Peyer's patch (tissue), 4 donors: ENCODE measurements at places on chromosomes 12 and 14.
A peak's percentile ranks its signal among the peaks of the same experiment; 100 is the strongest.

- DNase-seq: no peak
Observed at GRCh38 chr14:29911810-29912209, 15.8 kb downstream of the PRKD1 start.

DNA sequence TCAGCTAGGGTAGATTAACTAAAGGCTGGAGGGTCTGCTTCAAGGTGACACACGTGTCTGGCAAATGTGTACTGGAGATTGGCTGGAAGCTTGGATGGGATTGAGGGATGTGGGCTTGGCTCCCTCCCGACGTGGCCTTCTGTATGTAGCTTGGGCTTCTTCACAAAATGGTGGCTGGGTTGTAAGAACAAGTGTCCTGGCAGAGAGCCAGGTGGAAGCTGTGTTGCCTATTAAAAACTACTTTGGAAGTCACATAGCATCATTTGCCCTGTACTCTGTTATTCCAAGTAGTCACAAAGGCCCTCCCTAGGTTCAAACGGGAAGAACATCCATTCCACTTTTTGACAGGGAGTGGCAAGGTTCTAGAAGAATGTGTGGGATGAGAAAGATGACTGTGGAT is 174.1 kb upstream of the PRICKLE1 start:
- DNase-seq: no peak

- no peak for DNase-seq
Observed at GRCh38 chr12:66066137-66066928, 64.2 kb downstream of the LLPH start.

- DNase-seq: no peak
Observed at GRCh38 chr12:78584695-78585094, 279.9 kb upstream of the SYT1 start.

GRCh38 chr14:30333934-30334333 is 225.0 kb upstream of the G2E3 start:
- DNase-seq: no peak

DNA sequence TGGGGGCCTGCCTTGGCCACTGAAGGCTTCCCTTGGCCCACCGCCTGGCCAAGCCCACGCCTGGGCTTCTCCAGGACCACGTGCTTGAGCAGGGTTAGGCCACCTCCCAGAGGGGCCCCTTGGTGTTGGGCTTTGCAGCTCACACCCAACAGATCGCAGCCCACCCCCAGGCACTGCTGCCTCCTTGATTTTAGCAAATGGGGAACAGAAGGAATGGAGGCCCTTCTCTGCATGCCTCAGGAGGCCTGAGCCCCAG is 23.3 kb downstream of the RAB35 start:
- no peak for DNase-seq

DNA sequence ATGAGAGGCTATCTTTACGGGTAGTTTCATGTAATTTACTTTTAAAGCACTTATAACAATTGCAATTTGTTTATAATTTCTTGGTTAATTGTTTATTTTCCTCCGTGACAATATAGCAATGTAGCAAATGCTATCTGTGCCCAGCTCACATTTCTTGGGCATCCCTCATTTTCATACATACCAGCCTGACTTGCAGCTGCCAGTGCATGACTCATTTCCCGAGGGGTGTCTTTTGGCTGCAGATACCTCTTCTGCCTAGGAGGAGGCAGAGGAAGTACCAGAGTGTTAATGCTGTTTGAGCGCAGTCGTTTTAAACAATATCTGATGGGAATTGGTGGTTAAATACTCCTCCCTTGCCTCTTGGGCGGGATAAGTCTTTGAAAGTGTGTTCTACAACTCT is 104.2 kb upstream of the ABCD2 start:
- DNase-seq: no peak

DNA sequence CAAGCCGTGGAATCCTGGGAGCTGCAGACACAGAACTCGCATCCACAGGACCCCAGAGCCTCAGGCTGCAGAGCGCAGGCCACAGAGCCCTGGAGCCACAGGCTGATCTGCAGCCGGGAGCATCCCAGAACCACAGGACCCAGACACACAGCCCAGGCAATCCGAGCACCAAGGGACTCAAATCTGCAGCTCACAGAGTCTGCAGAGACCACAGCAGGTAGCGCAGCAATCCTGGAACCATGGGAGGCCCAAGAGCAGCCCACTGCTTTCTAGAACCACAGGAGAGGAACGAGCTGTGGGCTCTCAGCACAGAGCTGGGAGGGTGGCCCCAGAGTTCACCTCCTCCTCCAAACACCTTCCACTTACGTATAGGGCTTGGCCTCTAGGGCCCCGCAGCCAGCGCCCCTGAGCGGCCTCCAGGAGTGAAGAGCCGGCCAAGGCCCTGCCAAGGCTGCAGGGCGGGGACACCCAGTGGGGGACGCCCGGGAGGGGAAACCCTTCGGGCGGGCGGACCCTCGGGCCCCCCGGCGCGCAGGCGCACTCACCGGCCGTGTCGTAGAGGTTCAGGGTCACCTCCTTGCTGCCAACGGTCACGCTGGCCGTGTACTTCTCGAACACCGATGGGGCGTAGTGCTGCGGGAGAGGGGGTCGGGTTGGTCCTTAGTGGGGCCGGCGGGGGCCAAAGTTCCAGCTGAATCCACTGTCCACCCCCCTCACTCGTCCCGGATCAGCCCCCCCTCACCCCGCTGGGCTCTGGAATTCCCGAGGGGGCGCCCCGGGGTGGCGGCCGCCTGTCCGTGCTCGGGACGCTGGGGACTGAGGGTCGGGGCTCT is 665 bp downstream of the RHOF start:
- peak; percentile 72 for DNase-seq

- peak; percentile 21 for DNase-seq
Observed at GRCh38 chr12:123278101-123278627, 6.5 kb upstream of the CDK2AP1 start.

GRCh38 chr14:72314808-72315435 is 382.7 kb downstream of the RGS6 start:
- no peak for DNase-seq

DNA sequence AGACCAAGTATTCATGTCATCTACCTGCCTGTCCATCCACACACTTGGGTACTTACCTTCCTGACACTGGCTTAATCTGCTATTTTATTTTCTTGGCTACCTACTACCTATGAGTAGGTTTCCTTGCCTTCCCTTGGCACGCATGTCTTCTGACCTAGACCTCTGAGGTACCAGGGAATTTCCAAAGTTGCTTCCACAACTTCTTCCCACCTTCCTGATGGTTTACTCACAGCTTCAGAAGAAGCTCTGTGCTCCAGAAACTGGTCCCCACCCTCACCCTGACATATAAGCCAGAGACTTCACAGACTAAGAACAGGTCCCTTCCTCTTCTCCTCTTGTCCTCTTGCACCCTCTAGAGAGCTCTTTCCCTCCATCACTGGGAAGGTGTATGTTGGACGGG is 35.7 kb upstream of the DDX11 start:
- DNase-seq: no peak

- no peak for DNase-seq
Observed at GRCh38 chr12:2666846-2667245, 127.9 kb upstream of the FKBP4 start.

DNA sequence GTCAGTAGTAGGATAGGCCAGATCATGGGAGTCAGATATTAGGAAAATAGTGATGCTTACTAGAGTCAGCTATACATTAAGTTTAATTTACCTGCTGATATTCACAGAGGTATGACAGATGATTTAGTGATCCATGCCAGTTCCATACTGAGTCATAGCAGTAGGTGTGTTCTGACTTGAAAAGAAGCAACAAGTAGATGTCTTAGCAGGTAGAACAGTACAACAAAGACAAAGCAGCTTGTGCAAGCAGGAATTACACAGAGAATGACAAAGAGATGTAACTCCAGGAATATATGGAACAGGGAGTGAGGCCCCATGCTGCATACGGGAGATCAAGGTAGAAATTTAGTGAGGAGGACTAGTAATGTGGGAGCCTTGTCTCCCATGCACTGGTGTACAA is 556.9 kb downstream of the SLC16A7 start:
- no peak for DNase-seq

GRCh38 chr14:69953266-69953915 is 74.2 kb downstream of the SMOC1 start:
- no peak for DNase-seq

GRCh38 chr12:103140286-103140685 is 182.8 kb downstream of the ASCL1 start:
- DNase-seq: no peak

DNA sequence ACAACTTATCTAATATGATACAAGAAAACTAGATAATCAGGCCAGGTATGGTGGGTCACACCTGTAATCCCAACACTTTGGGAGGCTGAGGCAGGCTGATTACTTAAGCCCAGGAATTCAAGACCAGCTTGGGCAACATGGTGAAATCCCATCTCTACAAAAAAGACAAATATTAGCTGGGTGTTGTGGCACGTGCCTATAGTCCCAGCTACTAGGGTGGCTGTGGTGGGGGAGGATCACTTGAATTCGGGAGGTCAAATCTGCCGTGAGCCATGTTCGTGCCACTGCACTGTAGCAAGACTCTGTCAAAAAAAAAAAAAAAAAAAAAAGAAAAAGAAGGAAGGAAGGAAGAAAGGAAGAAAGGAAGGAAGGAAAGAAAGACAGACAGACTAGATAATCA is 27.0 kb downstream of the ZCRB1 start:
- DNase-seq: no peak

DNA sequence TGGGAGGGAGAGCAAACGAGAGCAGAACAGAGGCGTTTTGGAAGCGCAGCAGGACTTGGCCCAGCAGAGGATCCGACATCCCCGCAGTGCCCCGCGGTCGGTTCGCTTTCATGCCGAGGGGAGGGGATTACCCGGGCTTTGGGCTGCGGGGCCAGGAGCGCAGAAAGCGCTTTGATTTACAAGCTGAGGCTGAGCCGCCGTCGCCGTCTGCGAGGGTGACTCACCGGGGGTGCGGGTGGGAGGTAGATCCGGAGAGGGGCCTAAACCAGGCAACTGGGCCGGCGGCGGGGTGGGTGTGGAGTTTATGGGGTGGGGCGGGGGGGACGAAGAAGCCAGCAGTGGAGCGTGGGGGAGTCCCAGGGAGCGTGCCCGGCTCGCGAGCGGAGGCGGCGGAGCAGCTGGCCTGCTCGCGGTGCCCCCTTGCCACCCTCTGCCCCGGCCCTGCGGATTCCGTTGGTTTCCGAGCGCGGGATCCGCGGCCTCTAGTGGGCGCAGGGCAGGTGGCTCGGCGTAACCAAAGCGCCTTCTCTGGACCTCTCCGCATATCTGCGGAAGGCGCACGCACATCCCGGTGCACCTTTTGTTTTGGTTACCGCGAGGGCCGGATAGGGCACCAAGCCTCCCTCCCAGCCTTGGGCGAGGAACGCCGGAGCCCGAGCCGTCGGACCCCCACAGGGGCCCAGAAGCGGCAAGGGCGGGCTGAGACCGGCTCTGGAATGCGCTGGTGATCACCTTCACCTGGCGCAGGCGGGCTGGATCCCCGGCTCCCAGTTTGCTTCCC is 2.6 kb downstream of the SIX4 start:
- no peak for DNase-seq
